ENCODE measurements at places on chromosomes 5 and 9. TPM values are rescaled to one million over a fixed set of nuclear protein-coding genes. Genes with fewer than 3 reads are reported as not detected.
A peak's percentile ranks its signal among the peaks of the same experiment; 100 is the strongest.

DNA sequence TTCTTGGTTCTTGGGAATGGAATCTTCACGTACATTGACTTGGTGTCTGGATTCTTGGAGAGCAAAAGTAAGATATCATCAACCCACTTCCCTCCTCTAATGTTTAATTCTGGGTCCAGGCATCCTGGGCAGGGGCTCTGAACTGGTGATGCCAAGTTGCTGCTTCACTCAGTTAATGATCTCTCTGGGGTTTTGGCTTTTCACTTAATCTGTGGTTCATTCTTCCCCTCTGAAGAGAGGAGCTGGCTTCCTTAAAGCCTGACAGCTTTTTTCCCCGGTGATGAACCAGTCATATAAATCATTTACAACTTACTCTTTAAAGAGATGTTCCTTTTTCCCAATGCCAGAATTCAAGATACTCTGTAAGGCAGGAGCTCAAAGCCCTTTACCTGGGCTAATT is 65.9 kb downstream of the ARHGAP26 start:
- no peak overlapping the region for H3K4me3 ChIP-seq
- H3K27me3 ChIP-seq: no peaks in the 10 kb centered on the region
- peaks cover 30% of the 10 kb centered on the region for H3K4me1 ChIP-seq
- H3K36me3 ChIP-seq: peaks cover 5% of the 10 kb centered on the region

GRCh38 chr5:82754759-82755158 is 322.4 kb downstream of the TMEM167A start:
- no peaks in the 10 kb centered on the region for H3K36me3 ChIP-seq
- no peaks in the 10 kb centered on the region for H3K4me1 ChIP-seq
- H3K27me3 ChIP-seq: peaks cover 3% of the 10 kb centered on the region
- no peak for DNase-seq
- no peak overlapping the region for H3K27ac ChIP-seq

DNA sequence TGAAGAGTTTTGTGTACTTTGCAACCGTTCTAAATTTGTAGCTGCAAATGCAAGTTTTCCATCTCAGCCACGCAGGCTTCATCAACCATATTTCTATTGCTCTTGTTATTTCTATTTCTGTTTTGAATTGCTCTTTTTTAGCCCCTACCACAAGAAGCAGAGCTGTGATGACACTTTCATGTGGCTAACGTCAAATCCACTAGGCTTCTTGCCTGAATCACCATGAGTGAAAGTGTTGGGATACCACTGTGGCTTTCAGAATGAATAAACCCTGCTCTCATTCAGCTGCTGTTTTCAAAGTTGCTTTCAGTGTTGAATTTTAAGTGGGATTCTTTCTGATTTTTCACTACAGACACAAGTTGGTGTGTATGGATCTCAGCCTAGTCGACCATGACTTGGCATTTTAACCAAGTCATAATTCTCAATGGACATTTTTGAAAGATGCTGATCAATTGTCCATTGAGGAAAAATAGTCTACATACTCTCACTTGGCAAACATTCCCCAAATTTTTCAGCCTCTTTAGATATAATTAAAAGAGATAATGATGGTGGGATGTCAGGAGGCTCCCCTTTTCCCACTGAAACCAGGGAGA is 41.0 kb upstream of the MTAP start:
- peaks cover 14% of the 10 kb centered on the region for H3K4me1 ChIP-seq
- H3K4me3 ChIP-seq: no peak overlapping the region
- H3K27me3 ChIP-seq: peaks cover 69% of the 10 kb centered on the region
- peak; percentile 29 for DNase-seq
- no peak overlapping the region for H3K27ac ChIP-seq

DNA sequence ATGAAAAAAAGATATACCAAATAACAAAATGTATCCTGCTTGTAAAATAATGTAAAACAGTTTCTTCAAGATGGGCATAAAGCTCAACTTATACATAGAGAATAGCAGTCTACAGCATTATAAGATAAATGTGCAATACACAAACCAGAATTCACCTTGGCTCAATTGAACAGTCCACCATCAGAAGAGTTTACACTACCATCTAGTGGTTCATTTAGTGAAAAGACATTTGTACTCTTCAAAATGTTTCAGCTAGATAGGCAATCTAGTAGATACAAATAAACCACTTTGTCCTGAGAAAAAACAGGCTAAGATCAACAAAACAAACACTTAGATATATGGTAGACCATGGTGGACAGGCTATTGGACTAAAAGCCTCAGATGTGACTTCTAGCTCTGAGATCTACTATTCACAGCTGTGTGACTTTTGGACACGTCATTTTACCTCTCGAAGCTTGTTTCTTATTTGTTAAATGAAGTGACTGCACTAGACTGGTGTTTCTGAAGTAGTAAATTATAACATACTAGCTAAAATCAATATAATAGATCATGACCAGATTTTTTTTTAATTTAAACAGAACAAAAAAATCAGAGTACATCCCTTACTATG is 22.1 kb upstream of the TPD52L3 start:
- no peak overlapping the region for H3K4me3 ChIP-seq
- no peaks in the 10 kb centered on the region for H3K36me3 ChIP-seq

DNA sequence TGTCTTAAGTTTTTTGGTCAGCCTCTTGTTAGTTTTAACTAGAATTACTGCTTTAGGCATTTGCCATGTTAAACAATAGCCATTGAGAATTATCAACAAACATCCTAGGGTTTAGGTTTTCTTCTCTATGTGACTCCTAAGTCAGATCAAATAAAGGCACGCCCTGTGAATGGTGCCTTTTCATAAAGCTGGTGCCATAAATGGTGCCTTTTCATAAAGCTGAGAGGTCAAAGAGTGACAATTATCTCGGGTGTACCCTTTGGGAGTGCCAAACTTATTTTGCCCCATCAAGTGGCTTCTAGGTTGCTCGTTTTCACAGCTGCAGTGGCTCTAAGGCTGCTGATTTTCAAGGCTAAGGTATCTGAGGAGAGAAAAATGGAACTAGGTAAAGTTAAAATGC is 391.6 kb downstream of the DMRTA1 start:
- H3K4me3 ChIP-seq: no peak overlapping the region
- H3K27ac ChIP-seq: no peak overlapping the region
- H3K36me3 ChIP-seq: no peaks in the 10 kb centered on the region
- no peaks in the 10 kb centered on the region for H3K27me3 ChIP-seq

DNA sequence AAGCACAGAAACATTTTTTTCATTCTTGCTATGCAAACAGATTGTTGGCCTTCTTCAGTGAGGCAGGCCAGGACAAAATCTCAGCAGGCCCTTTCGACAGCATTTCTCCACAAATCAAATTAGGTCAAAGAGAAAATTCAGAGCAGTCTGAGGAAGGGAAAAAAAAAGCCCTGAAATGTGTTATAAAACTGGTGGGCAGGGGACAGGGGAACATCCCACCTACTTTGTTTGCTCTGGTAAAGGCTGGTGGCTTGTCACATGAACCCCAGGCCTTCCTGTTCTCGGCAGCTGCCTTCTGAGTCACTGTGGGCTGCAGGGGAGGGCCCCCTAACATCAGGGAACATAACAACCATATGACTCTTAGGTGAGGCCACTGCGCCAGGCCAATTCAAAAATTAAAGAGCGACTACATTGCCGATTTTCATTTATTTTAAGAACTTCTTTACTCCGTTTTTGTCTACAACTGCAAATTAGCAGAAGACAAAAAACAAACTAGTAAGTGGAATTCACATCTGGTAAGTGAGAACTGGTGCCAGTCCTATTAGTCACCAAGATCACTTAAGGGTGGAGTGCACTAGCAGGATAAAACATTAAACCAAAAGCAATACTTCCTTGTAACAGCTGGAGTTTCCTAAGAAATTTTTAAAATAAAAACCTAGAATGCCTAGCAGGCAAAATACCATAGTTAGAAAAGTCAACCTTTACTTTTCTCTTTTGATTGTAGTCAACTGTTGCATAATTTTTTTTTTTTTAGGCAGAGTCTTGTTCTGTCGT is 46.2 kb upstream of the DENND4C start:
- peak overlapping the region; percentile 92 for H3K27ac ChIP-seq
- H3K36me3 ChIP-seq: no peaks in the 10 kb centered on the region
- H3K4me1 ChIP-seq: peaks cover 19% of the 10 kb centered on the region
- peak; percentile 69 for DNase-seq

- no peaks in the 10 kb centered on the region for H3K36me3 ChIP-seq
- no peak overlapping the region for H3K4me3 ChIP-seq
- H3K27me3 ChIP-seq: peaks cover 21% of the 10 kb centered on the region
- peaks cover 5% of the 10 kb centered on the region for H3K4me1 ChIP-seq
These were observed 36.6 kb downstream of the DMRT3 start for GRCh38 chr9:1013021-1013420.

DNA sequence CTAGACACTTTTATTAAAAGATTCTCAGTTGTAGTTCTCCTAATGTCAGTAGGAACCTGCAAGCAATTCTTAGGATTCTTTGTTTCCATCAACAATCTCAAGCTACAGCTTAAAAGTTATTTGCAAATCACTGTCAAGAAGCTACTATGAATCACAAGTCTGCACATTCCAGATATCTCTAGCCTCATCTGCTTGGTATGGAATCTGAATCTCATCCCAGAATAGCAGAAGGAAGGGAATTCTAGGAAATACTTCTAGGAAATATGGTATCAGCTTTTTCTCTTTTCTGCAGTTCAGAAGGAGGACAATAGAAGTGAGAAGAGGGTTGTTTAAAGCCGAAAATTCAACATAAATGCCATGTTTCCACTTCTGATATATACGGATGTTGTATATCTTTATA is 792.2 kb upstream of the CDH9 start:
- H3K27me3 ChIP-seq: no peaks in the 10 kb centered on the region
- H3K4me3 ChIP-seq: no peak overlapping the region
- H3K27ac ChIP-seq: no peak overlapping the region
- no peaks in the 10 kb centered on the region for H3K36me3 ChIP-seq

- H3K27me3 ChIP-seq: no peaks in the 10 kb centered on the region
- no peak overlapping the region for H3K4me3 ChIP-seq
- DNase-seq: no peak
- H3K4me1 ChIP-seq: peaks cover 20% of the 10 kb centered on the region
These were observed 60.3 kb downstream of the RICTOR start for GRCh38 chr5:39013938-39014337.

DNA sequence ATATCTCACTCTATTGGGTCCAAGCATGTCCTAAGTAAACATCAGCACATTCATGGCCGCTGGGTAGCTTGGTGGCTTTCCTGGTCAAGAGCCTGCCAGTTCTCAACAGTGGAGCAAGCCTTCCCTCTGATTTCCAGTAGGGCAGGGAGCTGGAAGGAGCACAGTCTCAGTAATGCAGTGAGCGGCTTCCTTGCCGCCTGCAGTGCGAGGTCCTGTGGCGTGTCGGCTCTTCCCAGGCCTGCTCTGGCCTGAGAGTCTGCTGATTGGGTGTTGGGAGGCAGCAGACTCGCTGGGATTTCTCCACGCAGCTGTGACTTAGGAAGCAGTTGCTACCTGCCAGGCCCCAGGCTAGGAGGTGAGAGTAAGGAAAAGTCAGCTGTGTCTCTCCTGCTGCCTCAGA is 51.3 kb downstream of the SPTAN1 start:
- no peak overlapping the region for H3K27ac ChIP-seq
- H3K27me3 ChIP-seq: no peaks in the 10 kb centered on the region
- H3K4me1 ChIP-seq: no peaks in the 10 kb centered on the region
- peaks cover 67% of the 10 kb centered on the region for H3K36me3 ChIP-seq
- DNase-seq: no peak

DNA sequence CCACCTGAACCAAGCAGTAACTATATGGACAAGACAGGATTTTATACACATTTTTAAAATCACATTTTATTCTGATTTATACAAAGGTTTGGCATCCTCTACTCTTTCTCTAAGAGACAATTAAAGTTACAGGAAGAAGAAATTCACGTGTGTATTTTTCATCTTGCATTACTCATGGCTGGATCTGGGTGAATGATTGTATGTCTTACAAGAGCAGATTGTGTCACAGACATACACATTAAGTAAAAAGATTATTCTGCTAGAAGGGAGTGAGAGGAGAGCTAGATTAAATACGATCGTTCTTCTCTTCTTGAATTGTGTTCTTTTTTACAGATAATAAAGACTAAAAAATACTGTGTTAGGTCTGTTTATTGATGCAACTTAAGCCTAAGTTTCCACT is 20.8 kb upstream of the CEP120 start:
- peaks cover 44% of the 10 kb centered on the region for H3K4me1 ChIP-seq
- no peak for DNase-seq
- H3K4me3 ChIP-seq: no peak overlapping the region
- peaks cover 4% of the 10 kb centered on the region for H3K27me3 ChIP-seq
- H3K27ac ChIP-seq: no peak overlapping the region
- no peaks in the 10 kb centered on the region for H3K36me3 ChIP-seq

- H3K4me1 ChIP-seq: no peaks in the 10 kb centered on the region
- no peaks in the 10 kb centered on the region for H3K36me3 ChIP-seq
- no peak overlapping the region for H3K27ac ChIP-seq
- peaks cover 4% of the 10 kb centered on the region for H3K27me3 ChIP-seq
- H3K4me3 ChIP-seq: no peak overlapping the region
These were observed 93.8 kb downstream of the FEM1C start for GRCh38 chr5:115450741-115451140.

DNA sequence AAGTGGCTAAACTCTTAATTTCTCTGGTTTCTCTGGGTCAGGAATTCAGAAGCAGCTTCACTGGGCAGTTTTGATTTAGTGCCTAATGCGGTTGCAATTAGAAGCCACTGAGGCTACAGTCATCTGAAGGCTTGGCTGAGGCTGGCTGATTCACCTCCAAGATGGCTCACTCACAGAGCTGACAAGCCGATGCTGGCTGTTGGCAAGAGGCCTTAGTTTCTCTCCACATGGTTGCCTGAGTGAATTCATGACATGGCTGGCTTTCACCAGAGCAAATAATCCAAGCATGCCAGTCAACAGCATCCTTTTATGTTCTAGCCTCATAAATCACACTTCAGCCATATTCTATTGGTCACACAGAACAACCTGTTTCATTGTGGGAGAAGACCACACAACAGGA is 2.8 kb upstream of the CDK7 start:
- DNase-seq: no peak
- H3K27me3 ChIP-seq: no peaks in the 10 kb centered on the region
- H3K27ac ChIP-seq: no peak overlapping the region
- peaks cover 17% of the 10 kb centered on the region for H3K36me3 ChIP-seq
- peaks cover 12% of the 10 kb centered on the region for H3K4me1 ChIP-seq

DNA sequence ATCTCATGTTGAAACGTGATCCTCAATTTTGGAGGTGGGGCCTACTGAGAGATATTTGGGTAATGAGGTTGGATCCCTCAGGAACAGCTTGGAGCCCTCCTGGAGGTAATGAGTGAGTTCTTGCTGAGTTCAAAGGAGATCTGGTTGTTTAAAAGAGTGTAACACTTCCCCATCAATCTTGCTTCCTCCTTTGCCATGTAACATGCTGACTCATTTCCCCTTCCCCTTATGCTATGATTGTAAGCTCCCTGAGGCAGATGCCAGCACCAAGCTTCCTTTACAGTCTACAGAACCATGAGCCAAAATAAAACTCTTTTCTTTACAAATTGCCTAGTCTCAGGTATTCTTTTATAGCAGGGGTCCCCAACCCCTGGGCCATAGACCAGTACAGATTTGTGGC is 352.3 kb downstream of the SLCO4C1 start:
- no peak overlapping the region for H3K4me3 ChIP-seq
- DNase-seq: no peak
- peaks cover 4% of the 10 kb centered on the region for H3K4me1 ChIP-seq
- no peaks in the 10 kb centered on the region for H3K27me3 ChIP-seq
- no peak overlapping the region for H3K27ac ChIP-seq

GRCh38 chr5:135991429-135991828 is 36.6 kb upstream of the LECT2 start:
- no peak overlapping the region for H3K27ac ChIP-seq
- H3K4me3 ChIP-seq: no peak overlapping the region
- DNase-seq: no peak
- no peaks in the 10 kb centered on the region for H3K36me3 ChIP-seq

CA9 gene
- 0.89 TPM for total RNA-seq

PCDHGA8 gene
- total RNA-seq: 0.07 TPM

RFX3 gene
- total RNA-seq: 11.3 TPM

FAM200C gene
- 1.3 TPM for total RNA-seq

PDCD1LG2 gene
- total RNA-seq: 2.0 TPM

FST gene
- total RNA-seq: not detected

TBC1D2 gene
- total RNA-seq: 1.5 TPM

TMEM215 gene
- not detected for total RNA-seq

All from activated T-helper 2 cell treated with anti-CD3 and anti-CD28 coated beads, Interferon-gamma antibody, Interleukin-2, Interleukin-4, amounts not matched to agents 10 μg/mL and 5 μg/mL and 100 μg/mL, durations not matched to agents 14 hours and 24 hours and 36 hours (primary cell).